IMR-90 (cell line): ENCODE measurements at places on chromosomes 5 and 9. TPM values are rescaled to one million over a fixed set of nuclear protein-coding genes. Genes with fewer than 3 reads are reported as not detected.

DNA sequence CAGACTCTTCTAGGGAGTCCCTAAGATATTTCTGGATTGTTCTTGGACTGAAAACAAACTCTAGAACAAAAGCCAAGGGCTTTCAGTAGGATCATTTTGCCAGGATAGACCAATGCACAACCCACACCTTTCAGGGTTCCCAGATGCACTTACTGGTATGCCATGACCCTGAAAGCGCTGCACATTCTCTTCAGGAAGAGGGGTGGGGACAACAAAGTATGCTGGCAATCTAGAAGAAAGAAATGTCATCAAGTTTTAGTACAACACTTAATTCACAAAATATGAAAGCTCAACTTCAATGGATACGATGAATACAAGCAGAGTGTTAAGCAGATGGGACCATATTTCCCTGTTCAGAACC is 57.2 kb downstream of the MTMR12 start:
- no peak for DNase-seq

CNTFR gene
- not detected in 2 replicates for total RNA-seq

DNA sequence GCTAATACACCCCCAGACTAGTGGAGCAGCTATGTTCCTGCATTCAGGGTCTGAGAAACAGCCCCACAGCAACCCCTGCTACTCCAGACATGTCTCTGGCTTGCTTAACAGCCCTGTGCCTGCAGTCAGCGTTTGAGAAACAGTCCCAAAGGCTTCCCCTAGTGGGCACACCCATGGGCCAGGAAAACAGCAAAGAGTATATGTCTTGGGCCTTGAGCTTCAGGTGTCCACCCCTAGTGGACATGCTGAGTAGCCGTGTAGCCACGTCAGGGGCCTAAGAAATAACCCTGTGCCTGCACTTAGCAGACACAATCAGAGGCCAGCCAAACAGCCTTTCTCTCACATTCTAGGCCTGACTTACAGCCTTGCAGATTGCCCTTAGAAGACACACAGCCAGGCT is 698.6 kb downstream of the PTPRD start:
- no peak for DNase-seq

ZDHHC12 gene
- total RNA-seq, result 13.9 and 16.7 TPM in 2 replicates

BRINP1 gene
- under 0.01 TPM in 1 of 2 replicates, not detected in the other for total RNA-seq

DNA sequence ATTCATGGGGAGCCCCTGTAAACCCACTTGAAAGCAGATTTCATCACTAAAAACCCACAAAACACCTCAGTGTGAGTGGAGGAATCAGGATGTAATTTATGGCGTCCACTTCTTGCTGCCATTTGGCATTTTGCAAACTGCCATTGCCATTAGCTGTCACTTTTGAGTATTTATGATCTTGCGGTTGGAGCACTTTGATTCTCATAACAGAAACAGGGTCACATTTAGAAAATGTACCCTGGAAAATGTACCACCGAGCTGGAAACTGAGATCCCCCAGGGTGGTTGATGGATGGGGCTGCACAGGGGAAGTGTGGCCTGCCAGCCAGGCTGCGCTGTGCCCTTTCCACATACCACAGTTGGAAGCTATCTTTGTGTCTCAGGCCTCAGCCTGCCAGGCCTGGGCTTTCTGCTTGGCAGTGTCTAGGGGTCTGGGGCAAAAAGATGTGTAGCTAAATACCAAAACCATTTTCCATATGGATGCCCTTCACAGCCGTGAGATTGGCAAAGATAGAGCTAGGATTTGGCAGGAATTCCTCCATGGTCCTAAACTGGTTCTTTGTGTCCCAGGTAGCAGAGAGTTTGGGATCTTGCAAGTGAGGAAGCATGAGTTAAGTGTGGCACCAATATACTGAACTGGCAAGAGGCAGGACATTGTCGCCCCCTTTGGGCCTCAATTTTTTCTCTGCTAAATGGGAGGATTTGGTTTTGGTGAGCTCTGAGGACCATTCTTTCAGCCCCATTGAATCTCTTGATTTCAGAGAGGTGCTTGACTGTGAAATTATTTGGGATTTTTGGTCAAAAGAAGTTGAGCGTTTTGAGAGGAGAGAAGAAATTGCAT is 46.2 kb downstream of the GALNT10 start:
- DNase-seq, result no peak

DNA sequence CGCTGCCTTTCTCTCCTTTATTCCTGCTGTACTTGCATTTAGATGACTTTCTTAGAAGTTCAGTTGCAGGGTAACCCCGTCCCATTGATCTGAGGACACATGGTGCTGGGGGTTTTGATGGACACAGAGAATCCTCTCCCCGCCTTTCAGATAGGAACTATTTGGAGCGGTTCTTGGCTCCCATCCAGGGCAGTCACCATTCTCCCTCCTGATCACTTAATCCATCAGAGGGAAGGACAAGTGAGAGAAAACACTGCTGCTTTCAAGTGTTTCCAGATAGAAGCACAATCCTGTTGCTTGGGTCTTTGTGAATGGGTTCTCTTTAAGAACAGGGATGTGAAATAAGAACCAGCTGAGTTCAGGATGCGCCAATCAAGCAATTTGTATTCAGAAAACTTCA is 85.2 kb downstream of the IRX1 start:
- no peak for DNase-seq

- DNase-seq, result no peak
These were observed 588.9 kb downstream of the MAT2B start for GRCh38 chr5:164094291-164094690.

DNA sequence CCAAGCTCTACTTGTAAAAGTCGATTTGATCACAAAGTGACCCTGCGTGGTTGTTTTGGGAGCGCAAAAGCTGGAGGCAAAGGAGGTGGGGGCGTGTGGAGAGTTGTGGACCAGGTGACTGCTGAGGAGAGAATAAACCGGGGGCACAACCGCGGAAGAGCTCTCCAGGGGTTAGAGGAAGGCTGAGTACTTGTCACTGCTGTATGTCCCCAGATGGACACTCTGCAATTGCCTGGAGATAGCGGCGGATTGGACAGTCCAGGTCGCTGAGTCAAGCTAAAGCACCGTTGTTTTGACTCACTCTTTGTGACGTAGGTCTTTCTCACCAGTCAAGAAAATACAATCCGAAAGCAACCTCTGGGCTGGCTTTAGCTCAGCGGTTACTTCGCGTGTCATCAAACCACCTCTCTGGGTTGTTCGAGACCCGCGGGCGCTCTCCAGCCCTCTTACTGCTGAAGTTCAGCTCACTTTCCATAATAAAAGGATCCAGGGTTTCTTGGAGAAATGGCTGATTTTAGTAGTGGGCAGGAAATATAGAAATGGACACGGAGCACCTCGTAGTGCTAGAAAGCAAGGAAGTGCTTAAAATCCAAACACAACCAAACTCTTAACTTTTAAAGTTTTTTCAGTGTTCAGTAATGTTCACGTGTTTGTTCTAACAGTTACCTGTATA is 25.7 kb downstream of the ZMAT2 start:
- peak; percentile 94 for DNase-seq

- DNase-seq, result peak; percentile 29
These were observed 68.1 kb downstream of the MAMDC2 start for GRCh38 chr9:70111641-70112236.
